Central memory CD8-positive, alpha-beta T cell (primary cell): ENCODE measurements at places on chromosomes 2 and 18.

DNA sequence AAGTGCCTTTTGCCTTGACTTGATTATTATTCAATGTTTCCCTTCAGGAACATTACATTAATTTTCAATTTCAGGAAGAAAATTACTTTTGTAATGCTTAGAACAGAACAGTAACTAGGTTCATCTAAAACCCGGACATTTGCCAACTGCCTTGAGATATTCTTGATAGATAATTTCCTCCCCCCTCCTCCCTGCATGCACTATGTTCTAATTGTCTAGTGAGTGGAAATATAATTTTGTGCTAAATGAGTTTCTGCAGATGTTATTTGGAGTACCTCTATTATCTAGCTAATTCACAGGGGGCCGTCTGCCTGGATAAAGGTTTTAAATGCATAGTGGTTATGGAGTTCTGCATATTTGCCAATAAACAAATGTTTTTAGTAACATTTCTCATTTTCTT is 200.3 kb upstream of the SLC39A10 start:
- no peak overlapping the region for H3K4me3 ChIP-seq
- no peaks in the 10 kb centered on the region for H3K36me3 ChIP-seq
- no peaks in the 10 kb centered on the region for H3K27me3 ChIP-seq
- H3K27ac ChIP-seq, result no peak overlapping the region
- H3K4me1 ChIP-seq, result no peaks in the 10 kb centered on the region

DNA sequence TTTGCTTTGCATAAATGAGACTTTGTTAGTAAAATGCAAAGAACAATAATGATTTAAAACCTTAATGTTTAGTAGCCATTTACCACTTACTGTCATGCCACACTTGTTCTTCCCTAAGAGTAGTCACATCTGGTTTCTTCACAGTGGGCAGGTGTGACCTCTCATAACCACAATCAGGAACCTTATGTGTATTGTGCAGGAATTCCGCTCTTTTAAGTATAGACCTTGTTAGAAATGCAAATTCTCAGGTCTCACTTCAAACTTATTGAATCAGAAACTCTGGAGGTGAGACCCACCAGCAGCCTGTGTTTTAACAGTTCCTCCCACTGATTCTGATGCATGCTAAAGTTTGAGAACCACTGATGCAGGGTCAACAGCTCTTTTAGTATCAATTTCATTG is 518.8 kb upstream of the MEX3C start:
- H3K27me3 ChIP-seq, result no peaks in the 10 kb centered on the region
- H3K4me1 ChIP-seq, result no peaks in the 10 kb centered on the region
- H3K36me3 ChIP-seq, result no peaks in the 10 kb centered on the region
- no peak overlapping the region for H3K4me3 ChIP-seq
- no peak overlapping the region for H3K27ac ChIP-seq
- no peak for DNase-seq

DNA sequence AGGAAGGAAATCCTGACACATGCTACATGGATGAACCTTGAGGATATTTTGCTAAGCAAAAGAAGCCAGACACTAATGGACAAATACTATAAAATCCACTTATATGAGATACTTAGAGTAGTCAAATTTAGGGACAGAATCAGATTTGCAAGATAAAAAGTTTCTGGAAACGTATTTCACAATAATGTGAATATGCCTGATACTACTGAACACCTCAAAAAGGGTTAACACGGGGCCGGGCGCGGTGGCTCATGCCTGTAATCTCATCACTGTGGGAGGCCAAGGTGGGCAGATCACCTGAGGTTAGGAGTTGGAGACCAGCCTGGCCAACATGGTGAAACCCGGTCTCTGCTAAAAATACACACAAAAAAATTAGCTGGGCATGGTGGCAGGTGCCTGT is 1.7 kb upstream of the RMC1 start:
- H3K27me3 ChIP-seq, result no peaks in the 10 kb centered on the region
- peaks cover 40% of the 10 kb centered on the region for H3K4me1 ChIP-seq
- no peak for DNase-seq
- no peak overlapping the region for H3K27ac ChIP-seq
- peaks cover 27% of the 10 kb centered on the region for H3K36me3 ChIP-seq

DNA sequence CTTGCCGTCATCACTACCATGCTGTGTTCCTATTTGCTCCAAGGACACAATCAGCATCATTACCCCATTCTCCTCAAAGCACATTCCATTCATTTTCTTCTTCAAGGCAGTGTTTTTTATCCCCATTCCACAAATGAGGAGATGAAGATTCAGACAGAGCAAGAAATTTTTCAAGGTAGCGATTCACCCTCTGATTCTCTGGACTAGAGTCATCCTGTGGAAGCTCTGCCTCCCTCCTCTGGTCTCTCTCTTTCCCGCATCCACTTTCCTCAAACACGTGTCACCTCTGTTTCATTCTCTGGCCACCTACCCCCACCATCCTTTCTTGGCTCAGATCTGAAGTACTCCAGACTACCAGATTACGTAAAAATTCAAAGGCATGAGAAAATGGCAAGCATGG is 297.9 kb downstream of the SOX11 start:
- no peak overlapping the region for H3K4me3 ChIP-seq
- DNase-seq, result no peak
- no peaks in the 10 kb centered on the region for H3K36me3 ChIP-seq
- no peaks in the 10 kb centered on the region for H3K4me1 ChIP-seq

- no peak overlapping the region for H3K27ac ChIP-seq
- H3K36me3 ChIP-seq, result no peaks in the 10 kb centered on the region
- peaks cover 23% of the 10 kb centered on the region for H3K27me3 ChIP-seq
- no peaks in the 10 kb centered on the region for H3K4me1 ChIP-seq
- no peak overlapping the region for H3K4me3 ChIP-seq
Measured at GRCh38 chr2:175815537-175815936, 186.5 kb downstream of the LNPK start.

DNA sequence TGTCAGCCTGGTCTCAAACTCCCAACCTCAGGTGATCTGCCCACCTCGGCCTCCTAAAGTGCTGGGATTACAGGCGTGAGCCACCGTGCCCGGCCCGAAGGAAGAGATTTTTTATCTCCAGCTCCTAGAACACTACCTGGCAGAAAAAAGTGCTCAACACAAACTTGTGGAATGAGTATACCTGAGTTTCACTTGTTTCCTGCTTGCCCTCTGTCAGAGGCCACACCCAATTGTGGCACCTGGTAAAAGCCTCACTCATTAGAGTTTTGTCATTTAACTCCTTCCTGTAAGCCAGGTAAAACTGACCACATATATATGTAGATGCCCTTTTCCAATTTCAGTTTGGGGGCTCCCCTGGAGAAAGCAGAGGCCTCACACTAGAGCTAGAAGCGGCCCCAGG is 42.2 kb upstream of the RTN4 start:
- H3K4me1 ChIP-seq, result no peaks in the 10 kb centered on the region
- no peaks in the 10 kb centered on the region for H3K36me3 ChIP-seq
- H3K27me3 ChIP-seq, result no peaks in the 10 kb centered on the region
- no peak overlapping the region for H3K27ac ChIP-seq
- H3K4me3 ChIP-seq, result no peak overlapping the region
- DNase-seq, result no peak

- no peaks in the 10 kb centered on the region for H3K36me3 ChIP-seq
- H3K4me1 ChIP-seq, result no peaks in the 10 kb centered on the region
- H3K4me3 ChIP-seq, result no peak overlapping the region
- no peak overlapping the region for H3K27ac ChIP-seq
- peaks cover 9% of the 10 kb centered on the region for H3K27me3 ChIP-seq
Measured at GRCh38 chr18:78523850-78524249, 455.8 kb upstream of the SALL3 start.

GRCh38 chr2:191811807-191812602 is 34.9 kb downstream of the CAVIN2 start:
- no peaks in the 10 kb centered on the region for H3K4me1 ChIP-seq
- H3K27me3 ChIP-seq, result peaks cover 52% of the 10 kb centered on the region
- H3K4me3 ChIP-seq, result no peak overlapping the region

- no peak overlapping the region for H3K4me3 ChIP-seq
- DNase-seq, result no peak
- H3K36me3 ChIP-seq, result peaks cover 1% of the 10 kb centered on the region
- H3K27me3 ChIP-seq, result no peaks in the 10 kb centered on the region
Measured at GRCh38 chr2:178990533-178991241, 59.2 kb downstream of the CCDC141 start.

DNA sequence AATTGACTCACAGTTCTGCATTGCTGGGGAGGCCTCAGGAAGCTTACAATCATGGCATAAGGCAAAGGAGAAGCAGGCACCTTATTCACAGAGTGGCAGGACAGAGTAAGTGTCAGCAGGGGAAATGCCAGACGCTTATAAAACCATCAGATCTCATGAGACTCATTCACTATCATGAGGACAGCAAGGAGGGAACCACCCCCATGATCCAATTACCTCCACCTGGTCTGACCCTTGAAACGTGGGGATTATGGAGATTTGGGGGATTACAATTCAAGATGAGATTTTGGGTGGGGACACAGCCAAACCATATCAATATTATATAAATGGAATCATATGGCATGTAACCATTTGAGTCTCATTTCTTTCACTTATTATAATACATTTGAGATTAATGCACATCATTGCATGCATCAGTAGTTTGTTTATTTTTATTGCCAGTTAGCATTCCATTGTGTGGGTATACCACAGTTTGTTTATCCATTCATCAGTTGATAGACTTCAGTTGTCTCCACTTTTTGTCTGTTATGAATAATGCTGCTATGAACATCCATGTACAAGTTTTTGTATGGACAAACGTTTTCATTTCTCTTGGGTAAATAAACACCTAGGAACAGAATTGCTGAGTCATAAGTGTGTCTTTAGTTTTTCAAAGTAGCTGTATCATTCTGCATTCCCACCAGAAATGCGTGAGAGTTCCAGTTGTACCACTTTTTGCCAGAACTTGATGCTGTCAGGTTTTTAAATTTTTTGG is 5.8 kb upstream of the SRBD1 start:
- no peaks in the 10 kb centered on the region for H3K4me1 ChIP-seq
- H3K27ac ChIP-seq, result no peak overlapping the region
- H3K36me3 ChIP-seq, result no peaks in the 10 kb centered on the region

DNA sequence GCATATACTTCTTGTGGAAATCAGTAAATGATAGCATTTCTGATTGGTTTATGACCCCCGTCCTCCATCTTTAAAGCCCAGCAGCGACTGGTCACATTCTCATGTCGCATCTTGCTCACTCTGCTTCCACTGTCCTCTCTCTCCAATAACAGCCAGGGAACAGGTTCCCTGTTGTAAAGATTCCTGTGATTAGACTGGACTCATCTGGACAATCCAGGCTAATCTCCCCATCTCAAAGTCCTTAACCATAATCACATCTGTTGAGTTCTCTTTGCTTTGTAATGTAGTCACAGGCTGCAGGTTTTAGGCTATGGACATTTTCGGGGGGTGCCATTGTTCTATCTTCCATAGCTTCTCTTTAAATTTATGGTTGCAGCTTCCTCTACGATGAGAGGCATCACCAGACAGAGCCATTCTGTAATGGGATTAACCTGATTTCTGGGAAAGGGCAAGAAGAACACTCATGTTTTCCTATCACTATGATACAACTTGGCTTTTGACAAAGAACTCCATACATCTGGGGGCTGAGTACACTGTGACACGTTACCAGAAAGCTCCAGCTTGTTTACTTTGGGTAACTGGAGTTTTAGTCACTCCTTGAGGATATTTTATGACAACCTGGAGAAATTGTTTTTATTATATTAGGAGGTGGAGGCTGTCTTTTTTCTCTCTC is 159.0 kb downstream of the NYAP2 start:
- peaks cover 48% of the 10 kb centered on the region for H3K27me3 ChIP-seq
- no peak overlapping the region for H3K4me3 ChIP-seq
- no peaks in the 10 kb centered on the region for H3K4me1 ChIP-seq

DNA sequence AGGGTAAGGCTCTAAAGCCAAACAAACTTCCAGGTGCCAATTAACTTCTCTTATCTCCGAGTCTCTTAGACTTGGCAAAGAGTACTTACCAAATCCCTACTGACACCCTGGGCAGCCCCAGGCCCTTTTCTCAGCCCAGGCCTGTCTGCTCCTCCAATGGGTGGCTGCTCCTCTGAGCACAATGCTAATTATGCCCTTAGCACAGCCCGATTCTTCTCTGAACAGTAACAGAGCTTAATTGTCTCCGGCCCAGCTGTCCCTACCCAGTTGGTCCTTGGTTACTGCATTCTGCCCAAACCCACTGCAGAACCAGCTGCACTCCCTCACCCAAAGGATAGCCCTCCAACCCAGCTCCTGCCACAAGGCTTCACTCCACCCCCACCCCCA is 110.3 kb downstream of the SMAD7 start:
- peaks cover 94% of the 10 kb centered on the region for H3K4me1 ChIP-seq
- no peaks in the 10 kb centered on the region for H3K27me3 ChIP-seq
- H3K27ac ChIP-seq, result peak overlapping the region; percentile 96
- H3K4me3 ChIP-seq, result no peak overlapping the region

GRCh38 chr2:64630752-64631151 is 23.0 kb downstream of the SERTAD2 start:
- H3K36me3 ChIP-seq, result peaks cover 16% of the 10 kb centered on the region
- H3K4me1 ChIP-seq, result peaks cover 3% of the 10 kb centered on the region
- no peak for DNase-seq
- H3K27me3 ChIP-seq, result no peaks in the 10 kb centered on the region

DNA sequence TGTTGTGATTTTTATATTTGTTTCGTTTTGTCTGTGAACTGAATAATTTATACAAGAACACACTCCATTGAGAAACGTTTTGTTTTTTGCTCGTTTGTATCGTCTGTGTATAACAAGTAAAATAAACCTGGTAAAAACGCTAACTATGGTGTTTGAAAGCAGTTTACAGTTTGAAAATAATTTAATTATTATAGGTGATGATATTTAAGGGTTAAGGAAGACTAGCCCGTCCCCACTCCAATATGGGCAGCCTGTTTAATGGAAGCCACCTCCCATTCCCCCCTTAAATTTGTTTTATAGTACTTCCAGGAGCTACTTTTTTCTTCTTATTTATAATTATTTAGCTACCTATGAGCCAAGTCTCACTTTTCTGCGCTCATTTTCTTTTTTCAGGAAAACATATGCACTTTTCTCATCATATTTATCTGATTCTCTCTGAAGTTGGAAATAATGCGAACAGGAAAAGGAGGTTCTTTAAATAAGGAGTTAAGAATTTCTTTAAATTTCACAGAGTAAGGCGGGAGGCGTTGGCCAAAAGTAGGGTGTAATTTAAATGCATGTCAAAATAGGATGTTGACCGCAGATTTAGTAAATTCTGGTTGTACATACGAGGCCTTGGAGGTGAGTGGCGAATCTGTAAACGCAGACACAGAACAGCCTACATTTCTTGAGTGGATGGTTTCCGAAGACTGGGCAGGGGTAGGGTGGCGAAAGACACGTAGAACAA is 9.8 kb downstream of the TBR1 start:
- H3K4me3 ChIP-seq, result no peak overlapping the region
- no peak overlapping the region for H3K27ac ChIP-seq
- H3K4me1 ChIP-seq, result peaks cover 19% of the 10 kb centered on the region
- H3K27me3 ChIP-seq, result peaks cover 87% of the 10 kb centered on the region
- peaks cover 9% of the 10 kb centered on the region for H3K36me3 ChIP-seq

DNA sequence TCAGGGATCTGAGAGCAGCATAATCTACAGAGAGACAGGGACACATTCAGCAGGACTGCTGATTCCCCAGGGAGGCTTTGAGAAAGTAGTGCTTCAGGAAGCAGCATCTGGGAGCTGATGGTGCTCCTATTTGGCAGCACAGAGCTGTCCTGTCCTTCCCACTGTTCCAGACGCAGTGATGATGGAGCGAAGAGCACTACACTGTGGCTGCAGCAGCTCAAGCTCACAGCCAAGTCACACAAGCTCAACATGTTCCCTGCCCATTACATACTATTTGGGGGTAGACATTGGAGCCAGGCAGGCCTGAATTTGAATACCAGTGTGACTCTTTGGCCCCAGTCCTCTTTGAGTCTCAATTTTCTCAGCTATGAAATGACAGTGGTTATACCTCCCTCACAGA is 15.2 kb upstream of the GALM start:
- no peaks in the 10 kb centered on the region for H3K27me3 ChIP-seq
- no peak overlapping the region for H3K27ac ChIP-seq
- no peak for DNase-seq
- H3K4me1 ChIP-seq, result peaks cover 48% of the 10 kb centered on the region
